T-helper 22 cell (primary cell): ENCODE measurements at places on chromosomes 7 and 10.

DNA sequence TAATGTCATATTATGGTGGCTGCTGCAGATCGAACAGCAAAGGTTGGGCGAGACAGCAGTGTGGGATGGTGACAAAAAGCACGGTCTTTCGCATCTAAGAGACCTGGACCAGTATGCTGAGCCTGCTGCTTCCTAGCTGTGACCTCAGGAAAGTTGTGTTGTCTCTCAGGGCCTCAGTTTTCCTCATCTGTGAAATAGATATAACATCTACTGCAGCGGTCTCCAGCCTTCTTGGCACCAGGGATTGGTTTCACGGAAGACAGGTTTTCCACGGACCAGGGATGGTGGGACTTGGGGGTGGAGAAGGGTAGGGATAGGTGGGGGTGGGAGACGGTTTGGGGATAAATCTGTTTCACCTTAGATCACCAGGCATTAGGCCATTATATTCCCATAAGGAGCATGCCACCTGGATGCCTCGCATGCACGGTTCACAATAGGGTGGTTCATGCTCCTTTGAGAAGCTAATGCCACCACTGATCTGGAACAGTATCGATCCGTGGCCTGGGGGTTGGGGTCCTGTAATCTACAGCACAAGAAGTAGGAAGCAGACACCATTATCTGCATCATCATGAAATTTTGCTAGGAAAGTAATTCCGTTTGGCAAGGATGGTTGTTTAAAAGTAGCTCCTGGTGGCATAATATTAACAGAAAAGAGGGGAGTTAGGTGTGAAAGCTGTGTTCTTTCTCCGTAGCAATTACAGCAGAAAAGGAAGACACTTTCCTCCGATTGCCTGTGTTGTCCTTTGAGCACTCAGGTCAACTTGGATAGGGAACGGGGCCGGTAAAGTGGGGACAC lies 10.8 kb downstream of the KLF6 start:
- no peak for DNase-seq

DNA sequence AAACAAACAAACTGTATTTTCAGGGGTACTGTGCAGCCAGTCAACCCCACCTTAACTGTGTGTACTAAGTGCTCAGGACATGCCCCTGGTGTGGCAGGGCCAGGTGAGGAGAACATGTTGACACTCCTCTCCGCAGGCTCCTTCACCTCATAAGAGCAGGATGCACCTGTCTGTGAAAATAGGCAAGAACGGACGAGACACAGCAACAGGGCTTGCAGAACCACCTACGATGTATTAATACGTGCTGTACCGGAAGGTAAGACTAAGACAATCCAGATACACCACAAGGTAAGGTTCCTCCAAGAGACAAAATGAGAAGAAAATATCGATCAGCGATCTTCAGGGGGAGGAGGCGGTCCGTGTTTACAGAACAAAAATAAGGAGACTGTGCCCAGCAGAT lies 65.8 kb upstream of the CAMK2B start:
- no peak for DNase-seq

GRCh38 chr10:116208956-116209567 lies 63.9 kb downstream of the GFRA1 start:
- DNase-seq = no peak

- DNase-seq = no peak
These were observed 149.3 kb upstream of the YAE1 start for GRCh38 chr7:39416866-39417265.

- DNase-seq = no peak
These were observed 444.2 kb upstream of the C7orf33 start for GRCh38 chr7:148146346-148146745.

DNA sequence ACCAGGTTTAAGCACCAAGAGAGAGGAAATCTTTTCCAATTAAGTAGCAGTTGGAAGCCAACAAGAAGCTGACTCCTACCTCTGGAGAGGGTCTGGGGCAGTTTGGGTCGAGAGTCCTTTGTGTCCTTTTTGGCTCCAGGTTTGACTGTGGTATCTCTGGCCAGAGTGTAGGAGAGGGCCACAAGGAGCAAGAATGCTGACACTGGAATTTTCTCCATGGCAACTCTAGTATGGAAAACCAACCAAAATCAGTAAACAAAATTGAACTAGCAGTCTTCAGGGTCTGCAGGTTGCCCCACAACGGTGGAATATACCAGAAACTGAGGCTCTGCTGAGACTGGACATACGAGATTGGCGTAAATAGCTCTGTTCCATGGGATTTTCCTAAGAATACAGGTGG lies 3.2 kb downstream of the AGR2 start:
- DNase-seq = no peak

GRCh38 chr7:151015967-151016366 lies 8.3 kb downstream of the ATG9B start:
- no peak for DNase-seq

- no peak for DNase-seq
These were observed 510.4 kb downstream of the KCNMA1 start for GRCh38 chr10:77127243-77127642.

GRCh38 chr10:27742195-27743011 lies 3.2 kb downstream of the MKX start:
- DNase-seq = peak; percentile 20

GRCh38 chr10:98041352-98042043 lies 11.1 kb upstream of the CRTAC1 start:
- no peak for DNase-seq

- DNase-seq = no peak
These were observed at the start of gene CALD1 for GRCh38 chr7:134778941-134779740. Gene CALD1 (plus strand): TSS chr7:134779634. CDS start chr7:134867734, 88,100 bp downstream.

- no peak for DNase-seq
These were observed 205.9 kb downstream of the MBL2 start for GRCh38 chr10:52566471-52567246.

- no peak for DNase-seq
These were observed 741.3 kb upstream of the FZD8 start for GRCh38 chr10:36383349-36383748.

DNA sequence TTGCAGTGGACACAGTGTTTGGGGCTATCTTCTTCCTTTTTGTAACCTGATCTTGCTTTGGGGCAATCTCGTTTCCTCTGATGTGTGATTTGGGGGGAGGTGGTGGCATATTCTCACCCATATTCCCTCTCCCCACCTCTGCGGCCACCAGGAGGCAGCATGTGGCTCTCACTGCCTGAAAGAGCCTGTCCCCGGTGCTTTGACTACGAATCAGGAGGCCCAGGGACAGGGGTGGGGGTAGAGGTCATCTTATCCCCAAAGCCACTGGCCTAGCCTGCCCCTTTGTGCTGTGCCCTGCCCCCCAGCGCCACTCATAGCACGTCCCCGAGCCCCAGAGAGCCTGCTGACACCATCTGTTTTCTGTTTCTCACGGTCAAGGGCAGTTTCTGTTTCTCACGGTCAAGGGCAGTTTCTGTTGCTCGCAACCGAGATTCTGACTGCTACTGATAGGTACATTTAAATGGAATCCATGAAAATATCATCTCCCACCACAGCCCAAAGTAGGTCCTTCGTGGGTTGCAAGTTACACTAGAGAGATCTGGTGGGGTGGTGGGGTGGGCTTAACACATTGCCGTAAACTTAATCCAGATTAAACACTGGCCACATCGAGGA lies 28.2 kb downstream of the PHYH start:
- peak; percentile 20 for DNase-seq

- no peak for DNase-seq
These were observed 76.8 kb upstream of the IKZF1 start for GRCh38 chr7:50227726-50228125.

- no peak for DNase-seq
These were observed 13.7 kb upstream of the GPR141 start for GRCh38 chr7:37669818-37670217.

GRCh38 chr7:2373124-2373556 lies 18.5 kb downstream of the EIF3B start:
- no peak for DNase-seq

GRCh38 chr10:17029581-17030271 lies 99.9 kb downstream of the CUBN start:
- peak; percentile 73 for DNase-seq

DNA sequence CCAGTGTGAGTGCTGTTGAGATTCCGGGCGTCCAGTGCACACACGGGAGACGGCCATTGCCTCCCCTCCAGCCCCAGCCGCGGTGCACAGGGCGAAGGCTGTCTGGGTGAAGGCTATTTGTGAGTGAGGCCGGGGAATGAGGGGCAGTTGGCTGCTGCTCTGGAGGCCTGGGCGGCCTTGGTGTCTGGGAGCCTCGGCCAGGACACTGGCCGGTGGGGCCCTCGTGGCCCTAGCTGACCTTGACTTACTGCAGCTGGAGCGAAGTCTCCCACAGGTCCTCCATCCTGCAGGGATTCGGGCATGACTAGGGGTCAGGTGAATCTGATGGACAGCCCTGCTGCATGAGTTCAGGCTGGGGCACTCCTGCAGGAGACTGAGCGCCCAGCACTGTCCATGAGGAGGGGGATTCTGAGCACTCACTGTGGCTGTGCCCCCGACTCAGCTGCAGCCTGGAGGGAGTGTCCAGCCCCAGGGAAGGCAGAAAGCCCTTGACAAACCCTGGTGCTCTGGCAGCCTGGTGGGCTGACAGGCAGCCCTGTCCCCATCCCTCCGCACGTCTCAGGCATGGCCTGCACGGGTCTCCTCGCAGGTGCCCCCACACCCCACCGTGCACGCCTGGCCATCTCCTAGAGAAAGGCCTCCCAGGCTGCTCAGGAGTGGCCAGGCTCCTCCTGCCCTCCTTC lies 52.7 kb upstream of the FAM20C start:
- no peak for DNase-seq

DNA sequence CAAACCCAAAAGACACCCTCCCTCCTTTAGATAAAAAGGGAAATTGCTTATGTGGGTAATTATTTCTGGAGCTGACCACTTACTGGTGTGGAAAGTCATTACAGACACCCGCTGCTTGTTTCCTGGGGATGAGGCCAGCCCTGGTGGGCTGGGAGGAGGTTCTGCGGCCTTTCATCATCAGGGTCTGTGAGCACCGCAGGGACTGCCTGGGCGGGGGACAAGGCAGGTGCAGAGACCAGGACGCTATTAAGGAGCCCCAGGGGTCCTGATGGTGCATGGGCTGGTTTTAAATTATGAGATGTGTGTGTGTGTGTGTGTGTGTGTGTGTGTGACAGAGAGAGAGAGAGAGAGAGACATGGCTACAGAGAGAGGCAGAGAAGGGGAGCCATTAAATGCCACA lies 171.2 kb downstream of the DNAJB6 start:
- no peak for DNase-seq

GRCh38 chr7:137862964-137863363 lies 16.2 kb upstream of the DGKI start:
- no peak for DNase-seq

DNA sequence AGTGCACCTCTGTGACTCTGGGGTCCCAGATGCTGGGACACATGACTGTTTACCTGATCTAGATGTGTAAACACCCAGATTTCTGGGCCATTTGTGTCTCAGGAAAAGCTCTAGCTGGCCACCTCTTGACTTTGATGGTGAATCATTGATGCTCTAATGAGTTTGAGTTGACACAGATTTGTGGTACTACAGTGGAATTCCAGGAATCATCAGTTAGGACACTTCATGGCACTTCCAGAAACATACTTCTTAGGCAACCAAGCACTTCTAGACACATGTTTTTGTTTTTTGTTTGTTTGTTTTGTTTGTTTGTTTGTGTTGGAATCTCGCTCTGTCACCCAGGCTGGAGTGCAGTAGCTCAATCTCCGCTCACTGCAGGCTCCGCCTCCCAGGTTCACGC lies 302.2 kb upstream of the ZMIZ1 start:
- DNase-seq = no peak

DNA sequence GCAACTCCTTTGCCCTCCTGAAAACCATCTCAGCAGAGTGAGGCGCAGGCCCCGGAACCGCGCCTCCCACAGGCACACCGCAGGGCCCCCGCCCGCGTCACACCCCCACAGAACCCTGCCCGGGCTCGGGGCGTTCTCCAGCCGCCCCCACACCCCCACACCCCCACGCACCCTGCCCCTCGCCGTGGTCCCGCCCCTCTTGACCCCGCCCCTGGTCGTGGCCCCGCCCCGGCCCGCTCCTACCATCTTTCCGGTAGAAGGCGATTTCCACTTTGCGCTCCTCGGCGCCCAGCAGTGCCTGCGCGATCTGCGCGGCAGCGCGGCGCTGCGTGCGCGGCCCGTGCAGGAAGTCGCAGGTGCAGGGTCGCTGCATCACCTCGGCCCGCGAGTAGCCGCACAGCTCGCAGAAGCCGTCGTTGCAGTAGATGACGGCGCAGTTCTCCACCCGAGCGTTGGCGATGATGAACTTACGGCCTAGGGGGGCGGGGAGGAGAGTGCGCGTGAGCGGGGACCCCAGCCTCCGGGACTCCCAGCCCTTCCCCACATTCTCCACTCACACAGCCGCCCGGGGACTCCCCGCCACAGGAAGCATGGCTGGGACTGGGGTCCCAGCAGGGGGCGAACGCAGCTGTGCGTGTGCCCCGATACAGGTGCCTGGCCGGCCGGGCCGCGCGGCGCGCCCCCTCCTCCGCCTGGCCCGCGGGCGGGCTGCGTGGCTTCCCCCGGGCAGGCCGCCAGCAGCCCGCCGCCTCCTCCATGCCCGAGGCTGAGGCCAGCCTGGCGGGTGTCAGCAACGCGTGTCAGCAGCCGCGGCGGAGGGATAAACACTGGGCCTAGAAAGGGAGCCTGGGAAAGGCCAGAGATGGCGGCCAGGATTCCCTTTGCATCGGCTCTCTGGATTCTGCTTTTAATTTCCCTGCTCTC lies 3.4 kb downstream of the KCNH2 start:
- peak; percentile 74 for DNase-seq

GRCh38 chr10:1368842-1369171 lies 312.6 kb downstream of the WDR37 start:
- DNase-seq = no peak

DNA sequence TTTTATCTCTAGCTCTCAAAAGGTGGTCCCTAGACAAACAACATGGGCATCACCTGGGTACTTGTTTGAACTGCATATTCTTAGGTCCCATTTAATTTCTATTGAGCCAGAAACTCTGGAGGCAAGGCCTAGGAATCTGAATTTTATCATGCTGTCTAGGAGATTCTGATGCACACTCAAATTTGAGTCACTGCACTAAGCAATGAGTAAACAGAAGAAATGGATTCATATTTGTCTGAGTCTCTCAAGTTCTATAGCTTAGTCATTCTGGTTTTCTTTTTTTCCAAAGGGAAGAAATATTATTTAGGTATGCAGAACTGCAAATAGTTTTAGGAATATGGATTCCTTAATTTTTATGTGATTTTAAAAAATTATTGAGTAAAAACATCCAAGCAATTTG lies 185.5 kb downstream of the SEMA3A start:
- no peak for DNase-seq
